ENCODE measurements at places on chromosomes 1 and 21. TPM values are rescaled to one million over a fixed set of nuclear protein-coding genes. Genes with fewer than 3 reads are reported as not detected.

BARHL2 gene
- not detected for total RNA-seq

PKP1 gene
- not detected for total RNA-seq

PER3 gene
- 8.5 TPM for total RNA-seq

BEND5 gene
- total RNA-seq: 1.5 TPM

DNA sequence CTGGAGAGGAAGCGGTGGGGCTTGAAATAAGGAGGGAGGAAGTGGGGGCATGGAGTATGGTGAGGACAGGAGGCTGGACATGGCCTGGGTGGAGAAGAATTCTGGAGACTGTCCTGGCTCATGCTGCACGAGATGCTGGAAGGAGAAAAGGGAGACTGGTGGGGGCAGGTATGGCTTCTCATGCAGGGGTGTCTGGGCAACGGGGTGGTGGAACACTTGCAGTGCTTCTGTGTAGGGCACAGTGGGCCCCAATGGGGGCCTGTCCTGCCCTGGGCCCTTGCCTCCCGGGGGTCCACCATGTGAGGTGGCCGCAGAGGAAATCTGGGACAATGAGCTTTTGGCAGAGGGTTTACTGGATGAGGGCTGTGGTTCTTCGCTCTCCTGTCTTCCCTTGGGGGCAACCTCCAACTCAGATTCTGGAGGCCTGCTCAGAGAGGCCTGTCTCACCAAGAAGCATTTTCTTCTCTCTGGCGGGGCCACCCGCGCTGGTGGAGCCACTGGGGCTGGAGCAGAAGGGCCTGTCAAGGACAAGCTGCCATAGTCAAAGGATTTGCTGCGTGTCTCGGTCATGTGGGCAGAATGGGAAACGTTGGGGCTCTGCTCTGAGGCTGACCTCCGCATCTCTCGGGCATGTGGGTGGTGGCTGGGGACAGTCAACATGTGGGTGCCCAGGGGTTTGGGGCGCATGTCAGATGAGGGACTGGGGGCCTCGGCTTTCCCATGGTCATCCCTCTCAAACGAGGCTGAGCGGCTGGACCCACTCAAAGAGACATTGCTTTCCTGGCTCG lies 96.9 kb upstream of the EDN2 start:
- H3K4me3 ChIP-seq: no peak overlapping the region
- H3K36me3 ChIP-seq: no peaks in the 10 kb centered on the region
- DNase-seq: peak; percentile 82

DNA sequence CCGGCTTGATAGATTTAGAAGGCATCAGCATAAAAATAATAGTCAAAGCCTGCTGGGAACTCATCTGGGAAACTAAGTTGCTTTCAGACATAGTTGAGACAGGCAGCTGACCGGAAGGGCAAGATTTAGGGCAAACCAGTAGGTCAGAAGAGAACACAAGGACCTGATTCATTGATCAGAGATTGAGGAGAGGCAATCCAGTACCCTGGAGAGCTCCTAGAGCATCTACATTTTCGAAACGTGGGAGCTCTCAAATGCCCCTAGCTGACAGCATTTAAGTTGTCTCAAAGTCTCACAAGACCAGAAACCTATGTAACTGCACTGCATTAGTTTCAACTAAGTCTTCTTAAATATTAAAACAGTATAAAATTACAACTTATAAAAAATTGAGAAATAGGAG lies 22.9 kb upstream of the MTF2 start:
- H3K27me3 ChIP-seq: peaks cover 40% of the 10 kb centered on the region
- no peak overlapping the region for H3K27ac ChIP-seq
- DNase-seq: no peak
- H3K36me3 ChIP-seq: no peaks in the 10 kb centered on the region
- H3K4me3 ChIP-seq: no peak overlapping the region

- H3K4me3 ChIP-seq: no peak overlapping the region
- H3K27ac ChIP-seq: no peak overlapping the region
- peaks cover 17% of the 10 kb centered on the region for H3K4me1 ChIP-seq
- no peak for DNase-seq
- peaks cover 11% of the 10 kb centered on the region for H3K36me3 ChIP-seq
- no peaks in the 10 kb centered on the region for H3K27me3 ChIP-seq
Observed at GRCh38 chr21:16492892-16493291, 763.1 kb downstream of the USP25 start.

DNA sequence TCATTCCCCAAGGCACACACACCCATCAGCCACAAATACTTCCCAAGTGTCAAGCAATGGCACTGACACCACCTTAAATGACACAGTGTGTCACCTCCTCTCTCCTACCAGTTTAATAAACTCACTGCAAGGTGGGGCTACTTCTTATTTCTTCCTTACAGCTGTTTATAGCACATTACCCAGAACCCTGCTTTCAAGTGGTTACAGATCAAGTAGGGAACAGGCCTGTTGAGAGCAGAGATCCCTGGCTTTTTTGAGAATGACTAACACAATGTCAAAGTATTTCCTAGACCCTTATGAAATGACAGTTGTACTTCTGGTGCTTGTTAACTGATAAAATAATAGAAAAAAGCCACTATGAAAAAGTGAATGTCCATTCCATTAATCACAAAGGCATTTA lies 19.8 kb downstream of the ZBTB17 start:
- H3K27me3 ChIP-seq: no peaks in the 10 kb centered on the region
- H3K4me1 ChIP-seq: peaks cover 72% of the 10 kb centered on the region
- H3K36me3 ChIP-seq: peaks cover 4% of the 10 kb centered on the region
- peak overlapping the region; percentile 43 for H3K27ac ChIP-seq
- DNase-seq: no peak
- H3K4me3 ChIP-seq: no peak overlapping the region

All from osteocyte (in vitro differentiated cells).